HCT116 (cell line): ENCODE measurements at places on chromosomes 16 and 17. TPM values are rescaled to one million over a fixed set of nuclear protein-coding genes. Genes with fewer than 3 reads are reported as not detected.

The CHST5 gene
- 0.32 TPM for total RNA-seq

The FBXW10 gene
- total RNA-seq, result not detected

DNA sequence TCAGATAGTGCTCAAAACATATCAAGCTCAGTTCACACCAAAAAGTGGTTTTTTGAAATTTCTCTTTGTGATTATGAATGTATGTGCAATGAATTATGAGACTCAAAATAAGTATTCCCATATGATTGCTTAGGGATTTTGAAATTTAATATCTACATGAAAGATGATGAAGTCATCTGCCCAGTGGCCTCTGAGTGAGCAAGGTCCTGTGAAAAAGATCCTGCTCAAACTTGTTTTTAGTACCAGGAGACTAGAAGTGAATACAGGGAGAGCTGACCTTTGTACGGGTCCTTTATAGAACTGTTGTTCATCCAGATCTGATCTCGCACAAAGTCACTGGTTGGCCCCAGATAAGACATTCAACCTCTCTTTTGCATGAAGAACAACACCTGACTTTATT lies 151.9 kb upstream of the MAF start:
- no peak overlapping the region for H3K4me3 ChIP-seq
- H3K27me3 ChIP-seq, result no peaks in the 10 kb centered on the region
- DNase-seq, result no peak
- H3K27ac ChIP-seq, result no peak overlapping the region

The FSCN2 gene
- 10.1 TPM for total RNA-seq

- no peak overlapping the region for H3K27ac ChIP-seq
- H3K27me3 ChIP-seq, result no peaks in the 10 kb centered on the region
- DNase-seq, result no peak
- H3K4me1 ChIP-seq, result no peaks in the 10 kb centered on the region
Observed at GRCh38 chr17:298791-299450, 53.7 kb downstream of the RPH3AL start.

The CDH5 gene
- total RNA-seq, result 0.15 TPM

The USP6 gene
- 0.10 TPM for total RNA-seq

- H3K4me3 ChIP-seq, result no peak overlapping the region
- H3K36me3 ChIP-seq, result no peaks in the 10 kb centered on the region
- peaks cover 9% of the 10 kb centered on the region for H3K4me1 ChIP-seq
- no peak overlapping the region for H3K27ac ChIP-seq
- no peak for DNase-seq
- no peaks in the 10 kb centered on the region for H3K27me3 ChIP-seq
Observed at GRCh38 chr16:28086186-28087139, 22.9 kb upstream of the GSG1L start.

DNA sequence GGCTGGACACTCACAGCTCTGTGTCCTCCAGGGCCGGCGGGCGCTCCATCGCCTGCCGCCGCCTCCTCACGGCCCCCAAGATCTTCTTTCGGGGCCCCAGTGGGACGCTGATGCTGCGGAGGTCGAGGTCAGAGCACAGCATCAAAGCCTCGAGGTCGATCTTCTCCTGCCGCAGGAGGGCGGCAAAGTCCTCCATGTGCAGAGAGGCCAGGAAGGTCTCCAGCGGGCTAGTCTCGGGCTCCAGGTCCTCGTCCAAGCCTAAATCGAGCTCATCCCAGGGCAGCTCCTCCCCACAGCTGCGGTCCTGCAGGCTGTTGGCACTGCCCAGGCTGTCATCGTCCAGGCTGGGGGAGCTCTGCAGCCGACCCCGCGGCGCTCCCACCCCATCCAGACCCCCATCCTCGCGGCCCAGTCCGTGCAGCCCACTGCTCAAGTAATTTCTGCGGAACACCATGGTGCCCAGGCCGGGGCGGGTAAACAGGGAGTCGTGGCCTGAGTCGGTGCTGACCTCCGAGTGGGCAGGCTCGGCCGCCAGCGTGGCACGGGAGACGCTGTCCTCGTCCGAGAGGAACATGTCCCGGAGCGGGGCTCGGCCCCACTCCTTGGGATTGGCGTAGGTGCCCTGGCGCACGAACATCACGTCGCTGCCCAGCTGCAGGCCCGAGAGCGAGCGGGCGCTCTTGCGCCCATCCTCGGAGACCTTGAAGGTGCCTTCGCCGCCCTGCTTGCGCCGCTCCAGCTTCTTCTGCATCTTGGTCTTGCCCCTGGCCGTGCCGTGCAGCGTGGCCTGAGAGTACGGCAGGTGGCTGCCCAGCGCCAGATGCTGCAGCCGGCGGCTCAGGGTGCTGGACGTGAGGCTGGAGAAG lies 3.4 kb downstream of the USH1G start:
- peaks cover 16% of the 10 kb centered on the region for H3K4me1 ChIP-seq
- no peak for DNase-seq
- H3K27me3 ChIP-seq, result peaks cover 4% of the 10 kb centered on the region; the same call in 1 of the 2 replicates
- H3K4me3 ChIP-seq, result no peak overlapping the region
- no peak overlapping the region for H3K27ac ChIP-seq

The TMEM132E gene
- not detected for total RNA-seq

The EFCAB5 gene
- 0.17 TPM for total RNA-seq

- no peaks in the 10 kb centered on the region for H3K27me3 ChIP-seq
- no peaks in the 10 kb centered on the region for H3K36me3 ChIP-seq
- DNase-seq, result no peak
- H3K27ac ChIP-seq, result no peak overlapping the region
Observed at GRCh38 chr17:30222721-30223175, 12.7 kb downstream of the SLC6A4 start.

The MT1G gene
- 1.2 TPM for total RNA-seq

- H3K27me3 ChIP-seq, result no peaks in the 10 kb centered on the region
- H3K36me3 ChIP-seq, result no peaks in the 10 kb centered on the region
- no peak overlapping the region for H3K4me3 ChIP-seq
- peaks cover 22% of the 10 kb centered on the region for H3K4me1 ChIP-seq
Observed at GRCh38 chr17:41539071-41539492, 11.0 kb upstream of the KRT19 start.

The APOBR gene
- total RNA-seq, result 0.05 TPM

- H3K27ac ChIP-seq, result no peak overlapping the region
- H3K27me3 ChIP-seq, result peaks cover 3% of the 10 kb centered on the region; the same call in 1 of the 2 replicates
- H3K36me3 ChIP-seq, result no peaks in the 10 kb centered on the region
- peaks cover 3% of the 10 kb centered on the region; the same call in 1 of the 2 replicates for H3K4me1 ChIP-seq
- no peak for DNase-seq
Observed at GRCh38 chr17:8959312-8959918, 6.1 kb downstream of the PIK3R5 start.

- peaks cover 5% of the 10 kb centered on the region; the same call in 1 of the 2 replicates for H3K4me1 ChIP-seq
- no peaks in the 10 kb centered on the region for H3K27me3 ChIP-seq
- DNase-seq, result no peak
- no peak overlapping the region for H3K4me3 ChIP-seq
- no peak overlapping the region for H3K27ac ChIP-seq
Observed at GRCh38 chr17:2266865-2267228, 36.7 kb downstream of the SMG6 start.

- peaks cover 12% of the 10 kb centered on the region for H3K4me1 ChIP-seq
- H3K27ac ChIP-seq, result peak overlapping the region; percentile 51
- no peak overlapping the region for H3K4me3 ChIP-seq
- H3K36me3 ChIP-seq, result no peaks in the 10 kb centered on the region
- H3K27me3 ChIP-seq, result no peaks in the 10 kb centered on the region
Observed at GRCh38 chr16:27326738-27327585, 13.2 kb downstream of the IL4R start.

The TPSG1 gene
- total RNA-seq, result not detected
